ENCODE measurements at places on chromosomes 4 and X.

DNA sequence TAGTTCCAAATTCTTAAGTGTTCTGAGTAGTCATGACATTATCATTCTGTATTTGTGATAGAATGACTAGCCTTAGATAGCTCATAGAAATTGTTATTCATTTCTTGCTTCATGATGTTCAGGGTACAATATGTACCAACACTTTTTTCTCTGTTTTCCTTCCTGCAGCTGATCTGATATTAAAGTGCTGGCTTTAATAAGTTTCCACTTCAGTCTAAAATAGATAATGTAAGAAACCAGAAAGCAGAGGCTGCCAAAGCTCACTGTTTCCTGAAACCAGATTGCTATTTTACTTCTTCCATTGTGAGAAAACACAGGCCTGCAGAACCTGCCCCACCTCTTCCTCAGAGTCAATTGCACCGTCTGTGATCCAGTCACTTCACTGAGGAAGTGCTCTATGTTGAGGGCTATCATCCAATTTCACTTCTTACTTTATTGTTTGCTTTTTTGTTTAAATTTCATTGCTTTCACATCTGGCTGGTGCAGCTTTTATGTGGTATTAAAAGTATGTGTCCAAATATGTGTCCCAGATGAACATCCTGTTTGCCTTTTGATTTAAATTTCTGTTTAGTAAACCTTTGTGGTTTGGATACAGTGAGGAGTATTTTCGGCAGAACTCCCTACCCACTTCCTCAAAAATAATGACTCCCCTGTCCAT is 652.1 kb downstream of the ANKRD50 start:
- DNase-seq: no peak

DNA sequence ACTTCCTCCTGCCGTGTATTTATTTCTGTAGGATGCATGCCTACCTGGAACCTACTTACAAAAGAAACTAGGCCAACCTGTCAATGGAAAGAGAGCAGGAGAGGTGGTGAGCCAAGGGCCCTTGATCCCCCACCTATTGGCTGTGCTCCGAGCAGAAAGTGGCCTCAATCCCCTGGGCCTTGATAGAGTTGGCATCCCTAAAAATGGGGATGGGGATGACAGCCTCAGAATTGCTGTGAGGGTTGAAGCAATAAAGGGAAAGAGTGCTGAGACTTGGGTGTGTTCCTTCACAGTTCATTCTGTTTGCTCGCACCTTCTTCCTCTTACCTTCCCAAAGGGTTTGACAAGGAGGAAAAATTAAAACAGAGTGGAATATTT is 314.7 kb downstream of the STK32B start:
- no peak for DNase-seq

GRCh38 chr4:139866276-139866962 is 200.8 kb downstream of the MGST2 start:
- no peak for DNase-seq

DNA sequence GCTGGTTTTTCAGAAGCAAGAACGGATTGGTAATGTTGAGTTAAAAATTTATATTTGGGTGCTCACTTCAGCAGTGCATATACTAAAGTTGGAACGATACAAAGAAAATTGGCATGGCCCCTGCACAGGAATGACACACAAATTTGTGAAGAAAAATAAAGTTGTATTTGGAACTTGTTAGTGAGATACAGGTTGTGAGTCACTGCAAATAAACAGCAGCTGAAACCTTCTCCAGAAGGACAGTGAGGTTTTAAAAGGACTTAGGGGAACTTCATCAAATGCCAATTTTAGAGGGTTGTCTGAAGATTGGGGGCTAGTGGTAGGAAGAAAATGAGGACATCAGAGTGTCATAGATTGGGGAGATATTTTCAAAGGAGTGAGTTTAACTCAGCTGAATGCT is 79.7 kb upstream of the ELOVL6 start:
- no peak for DNase-seq

- DNase-seq: no peak
Observed at GRCh38 chr4:174172274-174172673, 111.2 kb downstream of the FBXO8 start.

DNA sequence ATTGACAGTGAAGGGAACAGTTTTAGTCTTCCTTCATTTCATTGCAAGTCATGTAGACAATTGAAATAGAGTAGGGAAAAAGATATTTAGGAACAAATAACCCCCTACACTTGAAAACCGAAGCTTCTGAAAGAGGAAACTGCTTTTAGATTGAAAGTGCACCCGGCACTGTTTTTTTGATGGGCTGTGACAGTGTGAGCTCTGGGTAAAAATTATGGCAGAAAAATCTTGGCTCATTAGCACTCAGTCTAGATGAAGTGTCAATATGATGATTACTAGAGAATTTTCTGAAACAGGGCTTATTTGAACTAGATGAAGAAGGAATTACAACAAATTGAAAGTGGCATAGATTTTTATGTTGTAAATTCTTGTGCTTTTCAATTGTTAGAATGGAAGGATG is 1132.4 kb downstream of the RAPGEF2 start:
- DNase-seq: no peak

DNA sequence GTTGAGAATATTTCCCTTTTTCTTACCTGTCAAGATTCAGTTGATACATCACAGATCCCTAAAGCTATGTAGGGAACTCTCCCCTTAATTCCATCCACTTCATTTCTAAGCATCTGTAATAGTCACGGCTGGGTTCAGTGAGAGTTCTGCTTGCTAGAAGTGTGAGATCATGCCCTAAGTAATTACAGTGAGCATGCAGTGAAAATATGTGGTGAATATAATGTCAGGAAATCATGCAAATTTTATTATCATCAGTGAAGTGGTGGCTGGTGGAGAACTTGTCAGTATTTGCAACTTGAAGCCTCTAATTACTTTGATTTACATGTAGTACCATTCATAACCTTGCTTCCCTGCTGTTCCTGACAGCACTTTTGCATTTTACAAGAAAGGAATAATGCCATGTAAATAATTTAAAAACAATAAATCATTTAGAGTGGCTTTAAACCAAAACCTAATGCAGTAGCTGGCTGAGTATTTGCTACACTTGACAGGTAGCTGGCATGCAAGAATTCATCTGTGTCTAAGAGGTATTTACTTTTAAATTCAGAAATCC is 28.3 kb upstream of the CFAP299 start:
- no peak for DNase-seq

DNA sequence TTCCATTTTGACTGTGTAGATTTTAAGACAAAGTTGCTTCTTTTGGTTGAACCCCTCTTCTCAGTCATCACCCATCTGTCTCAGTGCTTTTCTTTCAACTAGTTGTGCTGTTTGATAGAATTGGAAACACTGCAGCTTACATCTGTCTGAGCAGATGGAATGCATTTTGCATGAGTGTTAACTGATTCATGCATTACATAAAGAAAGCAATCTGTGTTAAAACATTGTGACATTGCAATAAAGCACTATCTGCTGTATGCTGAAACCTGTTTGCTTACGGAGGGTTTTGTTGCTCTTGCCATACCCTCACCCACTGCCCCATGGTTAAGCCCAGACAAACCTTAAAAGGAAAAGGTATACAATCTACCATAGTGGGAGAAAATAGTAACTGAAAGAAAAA is 47.4 kb downstream of the NRK start:
- no peak for DNase-seq

DNA sequence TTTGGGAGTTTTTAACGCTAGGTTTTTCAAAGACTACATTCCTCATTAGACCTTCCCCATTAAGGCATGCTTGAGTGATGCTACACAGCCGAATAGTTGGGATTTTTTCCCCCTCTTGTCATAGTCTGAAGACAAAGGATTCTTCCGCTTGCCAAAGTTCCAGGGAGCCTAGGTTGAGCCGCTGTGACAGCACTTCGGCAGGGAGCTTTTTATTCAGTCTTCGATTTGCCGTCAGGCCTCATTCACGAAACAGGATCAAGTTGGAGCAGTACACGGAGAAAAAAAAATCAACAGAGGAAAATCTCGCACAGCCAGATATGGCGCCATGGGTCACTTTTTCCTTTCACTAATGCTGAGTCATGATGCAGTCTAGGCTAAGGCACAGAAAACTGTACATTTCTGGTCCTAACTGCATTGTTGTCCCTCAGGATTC is 24.3 kb downstream of the SHROOM3 start:
- no peak for DNase-seq

DNA sequence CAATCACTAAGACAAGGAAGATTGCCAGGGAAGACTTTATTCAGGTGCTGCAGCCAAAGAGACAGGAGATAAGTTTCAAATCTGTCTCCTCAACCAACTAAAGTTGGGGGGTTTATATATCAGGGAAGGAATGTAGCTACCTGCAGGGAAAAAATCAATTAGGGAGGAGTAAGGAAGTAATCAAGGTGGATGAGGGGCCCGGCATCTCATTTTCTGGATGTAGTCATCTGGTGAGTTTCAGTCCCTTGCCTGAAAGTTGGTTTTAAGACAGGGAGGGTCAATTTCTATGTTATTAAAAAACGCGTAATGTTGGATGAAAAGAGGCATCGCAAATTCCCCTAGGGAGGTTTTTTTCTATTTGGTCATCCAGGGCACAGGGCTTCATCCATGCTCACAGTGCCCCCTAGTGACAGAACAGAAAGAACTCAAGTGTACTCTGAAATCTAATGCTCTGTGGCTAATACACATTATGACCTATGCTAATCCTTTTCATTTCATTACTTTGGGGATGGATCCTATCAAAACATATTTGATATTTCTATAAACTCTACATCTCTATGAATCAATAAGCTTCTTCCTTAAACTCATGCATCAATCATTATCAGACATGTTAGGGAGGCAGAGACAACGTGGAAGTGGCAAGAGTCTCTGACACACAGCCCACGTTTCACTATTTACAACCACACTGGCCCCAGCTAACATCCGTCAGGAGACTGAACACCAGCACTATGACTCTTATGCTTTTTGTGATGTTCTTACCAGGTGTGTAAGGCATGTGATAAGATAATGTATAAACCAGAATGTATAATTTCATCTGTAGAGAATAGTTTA is 1577.0 kb upstream of the TENM3 start:
- DNase-seq: no peak

GRCh38 chrX:125295337-125295736 is 24.3 kb upstream of the TEX13C start:
- DNase-seq: no peak

GRCh38 chr4:104519588-104519987 is 24.9 kb upstream of the CXXC4 start:
- DNase-seq: no peak

DNA sequence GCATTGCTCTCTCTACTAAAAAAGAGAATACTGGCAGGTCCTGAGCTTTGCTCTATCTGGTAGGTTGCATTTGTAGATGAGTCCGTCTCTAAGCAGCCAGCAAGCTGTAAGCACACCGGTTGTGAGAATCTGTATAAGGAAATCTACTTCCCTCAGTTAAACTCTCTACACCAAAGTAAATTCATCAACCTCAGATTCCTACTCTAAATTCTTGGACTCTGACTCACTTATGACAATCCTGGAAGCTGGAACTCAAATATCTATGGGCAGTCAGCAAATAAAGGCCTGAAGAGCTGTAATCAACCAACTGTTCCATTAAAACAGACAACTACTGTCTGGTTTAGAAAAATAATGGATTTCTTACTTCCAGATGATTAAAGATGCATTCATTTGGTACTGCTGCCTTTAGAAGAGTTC is 37.9 kb downstream of the FAT1 start:
- DNase-seq: no peak

GRCh38 chr4:21002976-21003375 is 302.7 kb downstream of the PACRGL start:
- DNase-seq: no peak

GRCh38 chr4:28269426-28269825 is 1408.8 kb downstream of the STIM2 start:
- no peak for DNase-seq

DNA sequence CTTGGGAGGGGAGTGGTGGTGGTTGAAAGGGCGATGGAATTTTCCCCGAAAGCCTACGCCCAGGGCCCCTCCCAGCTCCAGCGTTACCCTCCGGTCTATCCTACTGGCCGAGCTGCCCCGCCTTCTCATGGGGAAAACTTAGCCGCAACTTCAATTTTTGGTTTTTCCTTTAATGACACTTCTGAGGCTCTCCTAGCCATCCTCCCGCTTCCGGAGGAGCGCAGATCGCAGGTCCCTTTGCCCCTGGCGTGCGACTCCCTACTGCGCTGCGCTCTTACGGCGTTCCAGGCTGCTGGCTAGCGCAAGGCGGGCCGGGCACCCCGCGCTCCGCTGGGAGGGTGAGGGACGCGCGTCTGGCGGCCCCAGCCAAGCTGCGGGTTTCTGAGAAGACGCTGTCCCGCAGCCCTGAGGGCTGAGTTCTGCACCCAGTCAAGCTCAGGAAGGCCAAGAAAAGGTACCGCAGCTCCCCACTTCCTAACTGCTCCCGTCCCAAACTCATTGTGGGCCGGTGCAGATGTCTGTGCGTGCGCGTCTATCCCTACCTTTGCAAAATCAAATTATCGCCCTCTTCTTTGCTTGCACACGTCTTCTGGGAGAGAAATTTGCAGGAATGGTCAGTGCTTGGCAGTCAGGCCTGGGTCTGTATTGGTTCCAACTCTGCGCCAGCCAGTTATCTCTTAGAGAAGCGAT is 533 bp downstream of the IL15 start:
- DNase-seq: peak; percentile 33

DNA sequence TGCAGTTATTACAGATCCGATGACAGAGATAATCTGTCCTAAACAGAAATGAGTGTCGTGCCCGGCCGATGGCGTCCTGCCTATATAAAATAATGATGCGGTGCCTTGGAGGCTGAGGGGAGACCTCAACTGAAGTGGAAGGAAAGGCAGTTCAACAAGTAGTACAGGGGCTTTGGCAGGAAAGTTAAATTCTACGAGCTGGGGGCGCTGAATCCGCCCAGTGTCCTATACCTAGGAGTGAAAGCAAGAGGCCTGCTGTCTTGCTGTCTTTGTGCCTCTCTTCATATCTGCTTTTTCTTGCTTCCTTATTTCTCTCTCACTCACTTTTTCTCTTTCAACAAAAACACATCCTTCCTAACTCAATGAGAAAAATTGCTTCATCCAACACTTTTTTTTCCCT is 82.2 kb upstream of the PRPS2 start:
- DNase-seq: peak; percentile 11

- DNase-seq: no peak
Observed at GRCh38 chrX:85504381-85504780, 124.9 kb upstream of the POF1B start.

DNA sequence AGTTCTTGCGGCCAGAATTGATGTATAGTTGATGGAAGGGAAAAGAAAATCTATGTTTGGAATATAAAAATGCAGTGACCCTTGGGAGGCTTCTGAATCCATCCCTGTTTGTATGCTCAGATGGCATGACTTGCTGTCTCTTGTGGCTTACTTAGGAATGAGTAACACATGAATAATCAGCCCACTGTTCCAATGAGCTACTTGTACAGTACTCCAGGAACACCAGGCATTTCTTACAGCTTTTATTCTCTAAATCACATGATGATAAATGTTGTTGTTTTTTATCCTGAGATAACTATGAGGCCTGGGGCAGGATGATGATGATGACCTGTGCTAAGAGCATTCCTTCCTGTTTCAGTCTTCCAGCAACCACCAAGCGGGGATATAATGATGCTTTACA is 18.9 kb downstream of the TMPRSS11E start:
- DNase-seq: no peak
